ENCODE measurements at places on chromosomes 5 and 9.

- DNase-seq = no peak
Observed at GRCh38 chr5:9987101-9987500, 262.6 kb downstream of the ATPSCKMT start.

DNA sequence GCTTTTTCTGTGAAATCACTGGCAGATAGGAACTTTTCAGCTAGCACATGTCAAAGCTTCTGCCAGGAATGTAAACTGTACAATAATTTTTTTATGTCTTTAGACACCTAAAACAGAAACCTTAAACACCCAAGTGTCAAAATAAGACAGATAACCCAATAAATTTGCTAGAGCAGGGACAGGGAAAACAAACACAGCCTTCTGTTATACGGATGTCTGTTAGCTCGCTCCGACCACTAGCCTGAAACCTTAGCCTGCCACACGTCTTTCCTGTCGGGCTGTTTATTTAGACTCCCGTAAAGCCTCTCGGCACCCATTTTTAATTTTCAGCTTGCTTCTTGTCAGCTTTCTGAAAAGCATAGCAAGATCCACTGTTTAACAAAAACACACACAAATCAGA is 355.4 kb upstream of the SLC24A2 start:
- DNase-seq = no peak

DNA sequence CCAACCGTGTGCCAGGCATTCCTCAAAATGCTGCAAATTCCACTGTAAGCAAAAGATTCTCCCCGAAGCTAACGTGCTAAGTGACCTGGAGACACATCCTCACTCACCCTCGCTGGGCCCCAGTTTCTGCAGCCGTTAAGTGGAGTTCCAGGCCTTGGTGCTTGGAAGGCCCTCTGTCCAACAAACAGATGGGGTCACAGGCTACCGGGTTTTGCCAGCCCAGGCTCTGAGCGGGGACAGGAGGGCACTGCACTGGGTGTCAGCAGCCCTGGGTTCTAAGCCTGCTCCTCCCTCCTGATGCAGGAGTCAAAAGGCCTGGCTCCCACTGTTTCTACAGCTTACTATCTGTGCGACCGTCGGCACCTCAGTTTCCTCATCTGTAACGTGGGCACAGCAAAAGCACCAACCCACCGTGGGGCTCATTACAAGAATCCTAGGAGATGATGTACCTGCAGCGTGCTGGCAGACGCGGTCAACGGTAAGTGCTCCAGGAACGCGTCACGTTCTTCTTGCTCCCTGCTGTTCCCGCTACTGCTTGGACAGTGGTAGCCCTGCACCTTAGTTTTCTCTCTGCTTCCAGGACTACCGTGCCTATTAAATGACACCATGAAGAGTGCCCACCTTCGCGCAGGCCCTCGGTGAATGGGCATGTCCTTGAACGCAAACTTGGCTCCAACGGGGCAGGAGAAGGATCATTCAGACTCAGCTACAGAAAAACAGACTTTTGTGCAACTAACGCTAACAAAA is 84.8 kb downstream of the ADAMTS2 start:
- DNase-seq = no peak

GRCh38 chr5:155017610-155018009 is 4.1 kb downstream of the KIF4B start:
- DNase-seq = no peak

GRCh38 chr9:116566677-116567488 is 120.2 kb upstream of the TRIM32 start:
- DNase-seq = no peak

GRCh38 chr9:133844398-133844784 is 106.2 kb upstream of the SARDH start:
- DNase-seq = no peak
